ENCODE measurements at places on chromosomes 12 and 14. TPM values are rescaled to one million over a fixed set of nuclear protein-coding genes. Genes with fewer than 3 reads are reported as not detected.

The SERPINA12 gene
- not detected for total RNA-seq

The FOXN3 gene
- 15.7 TPM for total RNA-seq

The BEGAIN gene
- total RNA-seq = not detected

The TAC3 gene
- total RNA-seq = not detected

The WNT1 gene
- not detected for total RNA-seq

The SLCO1A2 gene
- total RNA-seq = not detected

The KLRC3 gene
- total RNA-seq = not detected

The NAA25 gene
- 6.1 TPM for total RNA-seq

The C12orf60 gene
- 1.3 TPM for total RNA-seq

The GALNT16 gene
- 0.98 TPM for total RNA-seq

The NPAS3 gene
- total RNA-seq = 0.08 TPM

The DIO2 gene
- 4.2 TPM for total RNA-seq

The CMKLR1 gene
- total RNA-seq = 1.3 TPM

The PROX2 gene
- total RNA-seq = not detected

All from smooth muscle cell of the coronary artery (primary cell).